Activated CD8-positive, alpha-beta memory T cell treated with anti-CD3 and anti-CD28 coated beads, Interleukin-2, amount 10 ng/mL, durations not matched to agents 7 days and 5 days (primary cell): ENCODE measurements at places on chromosomes 12 and 14.
A peak's percentile ranks its signal among the peaks of the same experiment; 100 is the strongest.

DNA sequence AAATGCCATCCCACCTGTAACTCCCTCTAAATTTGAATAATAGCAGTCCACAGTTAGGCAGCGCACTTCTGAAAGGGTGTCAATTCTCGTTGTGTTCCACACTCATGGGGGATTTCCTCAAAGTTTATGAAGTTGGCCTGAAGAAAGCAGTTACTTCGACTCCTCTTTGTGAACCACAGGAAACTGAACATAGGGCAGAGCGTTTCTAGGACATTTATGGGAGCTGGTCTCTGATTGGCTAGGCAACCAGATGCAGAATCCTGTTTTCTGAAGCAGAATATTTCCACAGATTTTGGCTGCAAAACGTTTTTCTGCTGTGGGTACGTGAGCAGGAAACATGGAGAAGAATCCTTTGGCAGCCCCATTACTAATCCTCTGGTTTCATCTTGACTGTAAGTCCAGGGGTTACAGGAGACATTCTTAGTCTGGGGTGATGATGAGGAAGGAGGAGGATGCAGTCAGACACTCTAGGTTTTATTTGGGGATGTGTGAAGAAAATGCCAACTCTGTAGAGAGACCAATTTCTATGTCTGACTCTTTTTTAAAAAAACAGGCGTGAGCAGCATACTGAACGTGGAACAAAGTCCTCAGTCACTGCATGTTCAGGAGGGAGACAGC is 431.5 kb upstream of the OR4E1 start:
- H3K4me3 ChIP-seq: peak overlapping the region; percentile 62
- H3K4me1 ChIP-seq: peaks cover 11% of the 10 kb centered on the region
- no peak for DNase-seq
- peak overlapping the region; percentile 73 for H3K27ac ChIP-seq

DNA sequence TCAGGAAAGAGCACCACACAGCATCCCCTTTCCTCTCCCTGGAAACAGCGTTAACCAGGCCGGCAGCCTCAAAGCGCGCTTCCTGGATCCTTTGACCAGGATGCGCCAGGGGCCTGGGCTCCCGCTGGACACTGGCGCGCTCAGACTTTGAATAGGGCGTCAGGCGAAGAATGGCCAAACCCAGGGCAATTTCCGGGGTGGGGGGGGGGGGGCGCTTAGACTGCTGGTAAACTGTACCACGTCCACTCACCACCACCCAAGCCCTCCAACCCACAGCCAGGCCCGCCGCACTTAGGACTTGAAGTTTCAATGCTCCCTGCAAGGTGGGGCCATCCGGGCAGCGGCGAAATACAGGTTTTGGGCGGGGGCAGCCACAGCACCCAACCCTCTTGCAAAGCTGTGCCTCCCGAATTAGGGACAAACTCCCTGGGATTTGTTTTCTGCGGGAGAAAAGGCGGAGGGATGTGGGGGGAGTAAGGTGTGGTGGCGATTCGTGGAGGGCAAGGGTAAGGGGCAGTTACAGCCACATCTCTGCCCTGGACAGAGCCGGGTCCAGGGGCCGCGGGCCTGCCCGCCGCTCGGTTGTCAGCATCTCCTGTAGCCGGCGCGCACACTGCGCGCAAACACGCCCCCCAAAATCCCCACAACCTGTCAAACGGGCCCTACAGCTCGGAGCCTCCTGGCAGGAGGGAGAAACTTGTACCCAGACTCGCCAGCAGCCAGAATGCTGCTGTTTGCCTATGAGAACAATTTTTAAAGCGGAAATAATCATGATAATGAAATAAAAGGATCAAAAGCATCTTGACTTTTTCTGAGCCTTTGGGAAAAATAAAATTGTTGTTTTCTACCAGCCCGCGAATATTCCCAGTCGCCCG is 958 bp downstream of the RTN1 start:
- no peak overlapping the region for H3K27ac ChIP-seq
- peak overlapping the region; percentile 28 for H3K4me3 ChIP-seq
- H3K4me1 ChIP-seq: peaks cover 6% of the 10 kb centered on the region
- no peak for DNase-seq
- H3K27me3 ChIP-seq: peaks cover 73% of the 10 kb centered on the region

DNA sequence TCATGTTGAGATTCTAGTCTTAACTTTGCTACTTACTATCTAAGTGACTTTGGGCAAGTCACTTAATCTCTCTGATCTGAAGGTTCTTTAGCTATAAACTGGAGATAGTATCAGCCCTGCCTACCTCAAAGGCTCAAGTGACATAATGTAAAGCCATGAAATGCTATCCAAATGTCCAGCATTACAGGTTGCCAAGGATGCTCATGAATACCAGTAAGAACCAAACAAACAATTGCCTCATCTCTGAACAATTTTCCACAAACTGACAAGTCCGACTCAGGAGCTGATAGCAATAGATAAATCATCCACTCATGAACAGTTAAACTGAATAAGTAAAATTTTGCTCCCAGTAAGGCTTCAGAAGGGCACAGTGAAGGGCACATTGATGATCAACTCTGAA is 51.5 kb downstream of the LMNTD1 start:
- no peaks in the 10 kb centered on the region for H3K36me3 ChIP-seq
- no peak overlapping the region for H3K27ac ChIP-seq
- no peak for DNase-seq
- peaks cover 12% of the 10 kb centered on the region for H3K27me3 ChIP-seq
- H3K4me3 ChIP-seq: no peak overlapping the region

GRCh38 chr12:63313139-63313538 is 162.1 kb upstream of the AVPR1A start:
- no peak overlapping the region for H3K27ac ChIP-seq
- no peak overlapping the region for H3K4me3 ChIP-seq
- no peaks in the 10 kb centered on the region for H3K36me3 ChIP-seq
- no peaks in the 10 kb centered on the region for H3K27me3 ChIP-seq

DNA sequence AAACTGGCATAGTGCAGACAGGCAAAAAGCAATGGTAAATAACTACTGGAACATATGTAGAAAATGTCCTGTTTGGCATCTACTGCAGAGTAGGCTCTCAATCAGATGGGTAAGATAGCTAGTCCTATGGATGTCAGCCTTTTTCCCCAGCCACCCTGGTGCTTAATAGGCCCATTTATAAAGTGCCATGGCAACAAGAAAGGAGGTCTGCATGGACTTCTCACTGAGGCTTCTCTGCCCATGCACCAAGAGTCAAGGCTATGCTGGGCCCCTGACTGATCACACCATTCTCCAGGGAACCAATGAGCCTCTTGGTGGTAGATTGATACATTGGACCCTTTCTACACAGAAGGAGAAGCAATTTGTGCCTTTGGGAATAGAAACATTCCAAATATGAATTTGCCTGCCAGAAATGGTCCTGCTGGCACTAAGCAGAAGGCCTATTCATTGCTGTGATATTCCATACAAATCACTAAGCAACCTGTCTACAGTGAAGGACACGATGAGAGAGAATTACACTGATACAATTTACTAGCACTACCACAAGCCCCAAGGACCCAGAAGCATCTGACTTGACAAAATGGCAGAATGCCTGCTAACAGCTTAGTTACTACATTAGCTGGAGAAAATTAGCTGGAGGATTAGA is 43.8 kb downstream of the RESF1 start:
- no peak overlapping the region for H3K4me3 ChIP-seq
- no peak for DNase-seq
- H3K36me3 ChIP-seq: peaks cover 26% of the 10 kb centered on the region
- H3K27ac ChIP-seq: no peak overlapping the region
- H3K4me1 ChIP-seq: no peaks in the 10 kb centered on the region
